ENCODE measurements at places on chromosomes 2 and 18. TPM values are rescaled to one million over a fixed set of nuclear protein-coding genes. Genes with fewer than 3 reads are reported as not detected.

MOGAT1 gene
- total RNA-seq: not detected

DNA sequence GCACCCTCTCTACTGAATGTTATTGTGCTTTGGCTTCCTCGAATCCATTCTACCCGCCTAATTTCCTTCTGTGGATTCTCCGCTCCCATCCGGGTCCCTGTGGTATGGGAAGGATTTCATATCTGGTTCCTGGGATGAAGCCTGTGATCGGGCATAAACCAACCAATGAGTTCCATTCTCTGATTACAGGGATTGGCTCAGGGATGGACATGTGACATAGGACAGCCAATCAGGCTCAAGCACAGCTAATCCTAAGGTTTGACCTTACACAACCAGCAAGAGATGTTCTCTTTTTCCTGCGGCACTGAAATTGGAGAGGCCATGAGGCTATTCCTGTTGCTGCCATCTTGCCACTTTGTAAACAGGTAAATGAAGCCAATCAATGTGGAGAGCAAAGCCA, 168.1 kb upstream of the SMAD2 start:
- DNase-seq: no peak

PPM1G gene
- 66.0 TPM for total RNA-seq

RUFY4 gene
- 0.31 TPM for total RNA-seq

DNA sequence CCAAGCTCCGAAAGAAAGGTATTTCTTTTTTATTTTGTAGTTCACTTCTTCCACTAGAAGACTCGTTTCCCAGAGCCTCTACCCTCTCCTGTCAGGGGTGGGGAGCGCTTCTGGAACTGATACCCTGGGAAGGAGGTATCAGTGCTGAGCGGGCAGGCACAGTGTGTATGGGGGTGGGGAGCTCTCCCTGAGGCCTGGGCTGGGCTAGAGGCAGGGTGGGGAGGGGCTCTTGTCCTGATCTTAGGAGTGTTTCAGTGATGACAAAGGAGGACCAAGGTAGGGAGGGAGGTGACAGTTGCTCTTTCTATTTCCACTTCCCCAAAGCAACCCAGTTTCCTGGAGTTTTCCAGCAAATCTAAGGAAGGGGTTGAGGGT, 65.4 kb downstream of the ARHGAP25 start:
- DNase-seq: no peak

HOXD10 gene
- 0.54 TPM for total RNA-seq

ANKRD53 gene
- 2.5 TPM for total RNA-seq

DNA sequence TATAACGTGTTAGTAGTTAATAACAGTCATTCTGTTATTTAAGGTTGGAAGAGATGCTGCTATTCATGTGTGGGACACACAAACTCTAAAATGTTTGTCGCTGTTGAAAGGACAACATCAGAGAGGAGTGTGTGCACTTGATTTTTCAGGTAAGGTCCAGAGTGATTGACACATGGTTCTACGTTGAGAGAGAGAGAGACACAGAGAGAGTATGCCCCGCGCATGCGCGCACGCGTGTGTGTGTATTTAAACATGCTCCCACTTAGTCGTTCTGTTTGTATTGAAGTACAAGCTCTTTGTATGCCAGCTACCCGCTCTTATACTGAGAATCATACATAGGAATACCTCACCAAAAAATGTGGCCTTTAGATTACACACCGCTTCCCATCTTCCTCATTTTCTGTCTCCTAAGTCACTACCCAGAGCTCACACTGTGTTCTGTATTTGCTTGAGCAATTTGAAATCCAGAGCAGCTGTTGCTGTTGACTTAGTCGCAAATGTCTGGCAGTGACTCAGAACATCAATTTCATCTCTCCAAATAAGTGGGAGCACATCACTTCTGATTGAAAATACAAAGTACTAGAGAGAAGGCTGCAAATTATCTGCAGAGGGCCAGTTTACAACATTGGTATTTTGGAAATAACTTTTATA, 148.1 kb downstream of the EML6 start:
- DNase-seq: peak; percentile 47

DNA sequence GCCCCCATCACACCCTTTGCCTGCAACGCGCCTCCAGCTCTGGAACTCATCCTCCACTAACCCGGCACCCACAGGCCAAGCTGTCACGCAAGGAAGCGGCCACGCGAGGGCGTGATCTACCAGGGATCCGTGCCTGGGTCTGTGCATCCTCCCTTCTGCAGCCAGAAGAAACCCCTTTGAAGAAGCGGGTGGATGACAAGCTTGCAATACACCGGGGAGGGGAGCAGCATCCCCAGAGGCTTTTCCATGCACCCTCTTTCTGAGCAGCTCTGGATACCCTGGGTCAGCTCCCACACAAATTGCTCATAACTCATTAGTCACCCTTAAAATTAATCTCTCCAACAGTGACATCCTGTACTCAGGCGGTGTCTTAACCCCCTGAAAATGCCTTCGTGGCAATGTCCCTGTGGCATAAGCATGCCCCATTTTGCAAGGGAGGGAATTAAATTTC, 47.6 kb downstream of the PDCL3 start:
- peak; percentile 61 for DNase-seq

FAM161A gene
- total RNA-seq: 11.1 TPM

DNA sequence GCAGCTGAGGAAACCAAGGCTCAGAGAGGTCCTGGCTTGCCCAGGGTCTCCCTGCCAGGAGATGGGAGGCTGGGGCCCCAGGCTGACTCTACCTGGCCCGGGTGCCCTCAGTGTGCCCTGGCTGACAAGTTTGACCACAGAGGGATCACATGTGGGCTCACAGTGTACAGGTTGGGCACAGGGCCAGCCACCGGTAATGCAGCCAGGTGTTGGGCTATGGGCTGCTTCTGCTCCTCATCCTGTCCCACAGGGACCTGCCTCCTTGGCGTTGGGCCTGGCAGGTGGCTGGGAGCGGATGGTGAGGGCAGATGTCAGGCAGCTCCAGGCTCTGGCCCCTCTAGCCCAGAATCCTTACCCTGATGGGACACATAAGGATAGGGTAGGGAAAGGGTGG, 250.5 kb downstream of the LOXHD1 start:
- DNase-seq: no peak

DNA sequence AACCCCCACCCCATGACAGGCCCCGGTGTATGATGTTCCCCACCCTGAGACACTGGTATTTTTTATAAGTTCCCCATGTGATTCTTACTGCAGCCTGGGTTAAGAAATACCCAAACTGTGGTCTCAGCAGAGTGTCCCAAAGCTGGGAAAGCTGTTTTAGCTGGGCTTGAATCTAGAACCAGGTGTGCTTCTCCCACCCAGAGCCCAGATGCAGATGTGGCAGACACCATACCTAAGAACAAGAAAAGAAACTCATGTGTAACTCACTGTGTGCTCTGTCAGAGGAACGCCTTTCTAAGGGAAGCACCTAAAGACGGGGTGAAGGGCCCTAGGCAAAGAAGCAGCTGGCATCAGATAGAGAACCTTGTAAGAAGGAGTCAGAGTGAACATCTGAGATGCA, 23.9 kb downstream of the DOK1 start:
- no peak for DNase-seq

GRCh38 chr2:171670655-171671054, 16.6 kb upstream of the DYNC1I2 start:
- DNase-seq: no peak

ATP6V1C2 gene
- total RNA-seq: 0.55 TPM

GRCh38 chr2:234816056-234816455, 135.8 kb upstream of the SH3BP4 start:
- DNase-seq: no peak

DNA sequence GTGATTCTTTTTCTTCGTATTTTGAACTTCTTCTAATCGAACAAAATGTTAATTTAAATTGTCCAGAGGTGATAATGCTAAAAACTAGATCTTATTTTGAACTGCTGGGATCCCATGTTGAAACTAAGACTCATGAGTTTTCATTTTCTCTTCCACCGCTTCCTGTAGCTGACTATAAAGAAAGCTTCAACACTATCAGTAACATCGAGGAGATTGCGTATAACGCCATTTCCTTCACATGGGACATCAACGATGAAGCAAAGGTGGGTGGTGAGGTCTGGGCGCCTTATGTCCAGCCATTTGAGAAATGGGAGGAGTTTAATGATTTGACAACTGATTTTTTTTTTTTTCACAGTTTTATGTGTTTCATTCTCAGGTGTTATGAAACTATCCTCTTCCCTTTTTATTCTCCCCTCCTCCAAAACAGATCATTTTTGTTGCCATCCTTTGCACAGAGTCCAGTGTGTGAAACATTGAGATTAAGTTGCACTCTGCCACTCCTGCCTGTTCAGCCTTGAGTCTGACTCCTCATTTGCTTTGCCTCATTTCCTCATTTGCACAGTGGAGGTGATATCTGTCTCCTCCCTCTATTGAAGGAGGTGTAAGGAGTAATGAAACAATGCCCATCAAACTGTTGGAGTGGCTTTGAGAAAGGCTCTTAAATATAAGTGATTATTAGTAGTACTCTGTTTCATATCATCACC, 13.8 kb downstream of the GRHL1 start:
- DNase-seq: no peak

DNA sequence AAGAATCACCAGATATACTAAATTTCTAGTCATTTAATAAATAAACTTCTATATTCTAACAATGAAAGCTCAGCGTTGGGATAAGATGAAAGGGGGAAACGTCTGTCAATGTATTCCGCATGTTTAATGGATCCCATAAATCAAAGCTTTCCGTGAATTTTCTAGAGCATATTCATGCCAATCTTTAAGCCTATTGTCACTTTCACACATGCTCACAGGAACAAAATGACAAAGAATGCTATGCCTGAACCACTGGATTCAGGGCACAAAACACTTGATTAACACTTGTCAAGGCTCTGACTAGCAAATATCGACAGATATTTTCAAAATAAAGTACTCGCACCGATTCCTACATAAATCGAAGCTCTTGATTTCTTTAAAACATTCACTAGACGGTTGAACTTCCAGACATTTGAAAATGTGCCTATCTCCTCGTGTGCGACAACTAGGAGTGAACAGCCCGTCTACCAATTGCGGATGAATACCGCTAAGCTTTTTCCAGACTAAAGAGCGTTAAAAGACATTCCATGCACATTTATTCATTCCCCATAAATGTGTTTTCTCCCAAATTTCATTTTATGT, 1.8 kb downstream of the TLK1 start:
- no peak for DNase-seq

DNA sequence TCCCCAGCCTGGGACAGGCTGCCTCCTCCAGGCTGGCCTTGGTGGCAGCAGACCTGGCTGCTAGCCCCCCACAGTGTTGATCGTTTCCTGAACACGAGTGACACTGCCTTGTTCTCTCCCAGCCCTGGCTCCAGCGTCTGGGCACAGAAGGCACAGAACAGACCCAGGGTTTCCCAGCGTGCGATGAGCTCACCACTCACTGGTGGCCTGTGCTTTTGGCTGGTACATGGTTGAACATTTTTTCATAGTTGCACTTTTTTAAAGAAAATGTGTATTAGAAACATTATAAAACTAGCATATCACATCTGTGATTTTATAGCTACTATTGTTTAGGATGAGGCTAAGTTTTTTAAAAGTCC, 40.9 kb downstream of the SCTR start:
- no peak for DNase-seq

GRCh38 chr2:159208438-159208837, 78.1 kb downstream of the WDSUB1 start:
- DNase-seq: no peak

EVA1A gene
- total RNA-seq: 51.3 TPM

GRCh38 chr2:226334981-226335720, 464.5 kb downstream of the IRS1 start:
- DNase-seq: no peak

CD8B2 gene
- total RNA-seq: not detected
